ENCODE measurements at places on chromosomes 1 and 21. TPM values are rescaled to one million over a fixed set of nuclear protein-coding genes. Genes with fewer than 3 reads are reported as not detected.

DNA sequence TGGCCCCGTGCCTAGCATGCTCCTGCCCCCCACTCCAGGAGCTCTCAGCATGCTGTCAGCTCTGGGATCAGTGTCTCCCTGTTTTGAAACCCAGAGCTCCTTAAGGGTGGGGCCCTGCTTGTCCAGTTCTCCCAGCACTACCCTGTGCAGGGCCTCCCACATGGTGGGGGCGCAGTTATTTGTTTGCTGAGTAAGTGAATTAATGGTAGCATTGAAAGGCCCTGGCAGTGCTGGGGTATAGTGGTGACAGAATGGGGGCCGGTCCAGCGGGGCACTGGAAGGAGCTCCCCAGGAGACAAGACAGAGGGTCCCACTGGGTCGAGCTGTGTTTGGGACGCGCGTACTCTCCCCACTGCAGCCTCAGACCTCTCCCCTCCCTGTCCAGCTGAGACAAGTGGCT is 99.9 kb downstream of the NPHP4 start:
- no peak for DNase-seq
- no peaks in the 10 kb centered on the region for H3K36me3 ChIP-seq
- H3K4me3 ChIP-seq = no peak overlapping the region
- H3K27me3 ChIP-seq = no peaks in the 10 kb centered on the region
- H3K4me1 ChIP-seq = peaks cover 2% of the 10 kb centered on the region

DNA sequence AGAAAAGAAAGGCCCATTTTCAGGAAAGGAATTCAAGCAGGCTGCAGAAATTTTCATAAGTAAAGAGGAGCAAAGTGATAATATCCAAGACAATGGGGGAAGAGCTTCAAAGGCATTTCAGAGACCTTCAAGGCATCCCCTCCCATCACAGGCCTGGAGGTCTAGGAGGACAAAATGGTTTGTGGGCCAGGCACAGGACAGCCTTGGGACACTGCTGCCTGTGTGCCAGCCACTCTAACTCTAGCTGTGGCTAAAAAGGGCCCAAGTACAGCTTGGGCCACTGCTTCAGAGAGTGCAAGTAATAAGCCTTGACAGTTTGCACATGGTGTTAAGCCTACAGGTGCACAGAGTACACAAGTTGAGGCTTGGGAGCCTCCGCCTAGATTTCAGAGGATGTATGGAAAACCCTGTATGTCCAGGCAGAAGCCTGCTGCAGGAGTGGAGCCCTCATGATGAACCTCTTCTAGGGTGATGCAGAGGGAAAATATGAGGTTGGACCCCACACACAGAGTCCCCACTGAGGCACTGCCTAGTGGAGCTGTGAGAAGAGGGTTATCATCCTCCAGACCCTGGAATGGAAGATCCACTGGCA is 51.8 kb upstream of the ZSWIM5 start:
- DNase-seq = no peak
- no peaks in the 10 kb centered on the region for H3K36me3 ChIP-seq

DNA sequence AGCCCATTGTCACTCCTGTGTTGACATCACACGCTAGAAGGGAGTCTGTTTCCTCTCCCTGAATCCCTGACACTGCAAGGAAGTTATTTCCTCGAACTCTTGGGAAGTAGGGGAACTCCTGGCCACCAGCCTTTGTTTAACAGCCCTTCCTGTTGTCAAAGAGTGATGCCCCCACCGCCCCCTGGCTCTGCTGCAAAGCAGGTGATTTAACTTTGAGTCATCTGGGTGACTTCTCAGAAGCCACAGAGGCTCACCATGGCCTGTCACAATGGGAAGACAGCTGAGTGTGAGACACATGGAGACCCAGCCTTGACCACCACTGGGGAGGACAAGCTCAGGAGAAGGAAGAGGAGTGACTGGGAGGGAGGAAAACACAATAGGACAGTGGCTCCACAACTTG is 182.8 kb downstream of the PSMG1 start:
- H3K36me3 ChIP-seq = no peaks in the 10 kb centered on the region
- no peak overlapping the region for H3K4me3 ChIP-seq
- peaks cover 8% of the 10 kb centered on the region for H3K4me1 ChIP-seq
- no peak for DNase-seq

DNA sequence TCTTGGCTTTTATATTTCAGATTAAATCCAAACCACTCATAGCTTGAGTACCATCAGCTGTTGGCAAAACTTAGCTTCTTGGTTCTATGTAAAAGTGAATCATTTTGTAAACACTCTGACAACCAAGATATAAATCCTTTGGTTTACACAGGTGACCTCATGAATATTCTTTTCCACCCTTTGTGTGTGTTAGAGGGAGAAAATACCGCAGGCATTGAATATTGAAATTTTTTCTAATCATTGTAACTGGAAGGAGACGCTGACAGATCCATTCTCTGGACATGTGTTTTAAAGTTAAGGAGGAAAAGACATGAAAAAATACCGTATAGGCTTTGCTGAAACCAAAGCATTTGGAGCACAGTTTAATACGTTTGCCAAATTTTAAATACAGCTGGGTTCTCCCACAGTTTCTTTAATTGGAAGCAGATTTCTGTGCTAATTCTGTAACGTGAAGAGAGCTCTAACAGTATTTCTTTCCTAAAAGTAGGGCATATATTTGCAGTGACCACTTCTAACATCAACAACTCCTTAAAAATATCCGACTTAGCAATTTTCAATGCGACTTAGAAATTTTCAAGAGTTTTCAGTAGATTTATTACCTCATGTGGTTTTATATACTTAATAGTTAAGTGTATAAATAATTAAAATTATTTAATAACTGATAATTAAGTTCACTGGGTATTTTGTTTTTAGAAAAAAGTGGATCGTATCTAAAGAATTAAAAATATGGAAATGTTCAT is 388.2 kb downstream of the USP25 start:
- peak overlapping the region; percentile 40 for H3K27ac ChIP-seq
- no peaks in the 10 kb centered on the region for H3K27me3 ChIP-seq
- no peaks in the 10 kb centered on the region for H3K4me1 ChIP-seq
- no peak for DNase-seq
- no peaks in the 10 kb centered on the region for H3K36me3 ChIP-seq

GRCh38 chr1:61921435-61921834 is 179.2 kb downstream of the PATJ start:
- no peak overlapping the region for H3K4me3 ChIP-seq
- no peaks in the 10 kb centered on the region for H3K27me3 ChIP-seq
- no peaks in the 10 kb centered on the region for H3K36me3 ChIP-seq
- H3K27ac ChIP-seq = no peak overlapping the region
- H3K4me1 ChIP-seq = no peaks in the 10 kb centered on the region

- DNase-seq = no peak
- H3K4me3 ChIP-seq = no peak overlapping the region
- no peaks in the 10 kb centered on the region for H3K36me3 ChIP-seq
- no peaks in the 10 kb centered on the region for H3K4me1 ChIP-seq
Observed at GRCh38 chr1:84145068-84145467, 997 bp downstream of the PRKACB start.

DNA sequence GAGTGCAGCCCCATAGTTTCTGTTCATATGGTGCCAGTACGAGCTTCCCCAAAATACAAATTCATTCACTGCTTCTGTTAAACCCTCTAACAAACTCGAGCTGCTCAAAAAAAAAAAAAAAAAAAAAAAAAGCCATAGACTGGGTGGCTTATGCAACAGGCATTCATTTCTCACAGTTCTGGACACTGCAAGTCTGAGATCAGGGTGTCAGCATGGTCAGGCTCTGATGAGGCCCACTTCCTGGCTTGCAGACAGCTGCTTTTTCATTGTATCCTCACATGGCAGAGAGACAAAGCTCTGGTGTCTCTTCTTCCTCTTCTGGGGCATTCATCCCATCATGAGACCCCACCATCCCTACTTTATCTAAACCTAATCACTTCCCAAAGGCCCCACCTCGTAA is 121.6 kb downstream of the PTBP2 start:
- H3K27ac ChIP-seq = no peak overlapping the region
- H3K36me3 ChIP-seq = no peaks in the 10 kb centered on the region
- no peaks in the 10 kb centered on the region for H3K4me1 ChIP-seq
- H3K27me3 ChIP-seq = no peaks in the 10 kb centered on the region
- no peak overlapping the region for H3K4me3 ChIP-seq

GBP6 gene
- 0.23 TPM for total RNA-seq

FOXD3 gene
- total RNA-seq = not detected

KCNE2 gene
- total RNA-seq = 0.48 TPM

PTGER3 gene
- 3.5 TPM for total RNA-seq
